ENCODE measurements at places on chromosomes 7 and 10. TPM values are rescaled to one million over a fixed set of nuclear protein-coding genes. Genes with fewer than 3 reads are reported as not detected.

Gene WEE2
- not detected for total RNA-seq

Gene SPDYE16
- total RNA-seq: not detected

Gene OGDHL
- total RNA-seq: 16.3 TPM

Gene GSTO2
- 1.2 TPM for total RNA-seq

Gene MYOF
- total RNA-seq: 8.9 TPM

Gene COBL
- 9.2 TPM for total RNA-seq

Gene SPDYE8
- total RNA-seq: not detected

Gene IGFBP3
- 46.4 TPM for total RNA-seq

Gene DYNC1I1
- 19.3 TPM for total RNA-seq

Gene CCDC7
- total RNA-seq: 3.3 TPM

Gene GJD4
- total RNA-seq: 0.08 TPM

Measured in SK-MEL-5 (cell line).